ENCODE measurements at places on chromosomes 11 and 22.

GRCh38 chr11:127042445-127042844, 41.9 kb upstream of the KIRREL3 start:
- no peak for DNase-seq

DNA sequence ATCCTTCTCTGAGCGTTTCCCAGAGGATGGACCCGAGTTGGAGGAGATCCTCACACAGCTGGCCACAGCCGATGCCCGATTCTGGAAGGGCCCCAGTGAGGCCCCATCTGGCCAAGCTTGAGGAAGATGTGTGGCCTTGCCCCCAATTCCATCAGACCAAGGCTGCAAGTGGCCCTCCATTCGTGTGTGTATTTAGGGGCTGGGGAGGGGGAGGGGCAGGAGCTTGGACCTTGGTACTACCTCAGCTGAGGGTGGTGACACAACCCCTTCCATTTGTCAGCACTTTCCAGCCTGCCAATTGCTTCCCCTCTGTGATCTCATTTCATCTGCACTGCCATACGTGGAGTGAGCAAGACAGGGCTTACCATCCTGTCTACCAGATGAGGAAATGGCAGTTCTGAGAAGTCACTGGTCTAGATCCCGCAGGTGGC, 1.3 kb upstream of the BBS1 start:
- DNase-seq = no peak

GRCh38 chr22:21683401-21683811, 17.6 kb downstream of the PPIL2 start:
- DNase-seq = no peak

DNA sequence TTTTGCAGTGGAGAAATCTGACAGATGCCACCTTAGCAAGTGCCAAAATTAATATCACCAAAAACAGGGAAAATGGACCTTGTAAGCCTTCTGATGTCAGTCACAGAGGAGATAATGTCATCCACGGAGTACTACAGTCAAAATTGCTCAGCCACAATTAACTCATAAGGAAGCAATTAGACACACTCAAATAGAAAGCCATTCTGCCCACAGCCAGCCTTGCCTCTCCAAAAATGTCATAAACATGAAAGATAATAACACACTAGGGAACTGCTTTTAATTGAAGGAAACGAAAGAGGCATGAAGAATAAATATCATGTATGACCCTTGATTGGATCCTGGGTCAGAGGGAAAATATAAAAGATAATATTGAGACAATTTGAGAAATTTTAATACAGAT, 505.6 kb upstream of the API5 start:
- DNase-seq = no peak

DNA sequence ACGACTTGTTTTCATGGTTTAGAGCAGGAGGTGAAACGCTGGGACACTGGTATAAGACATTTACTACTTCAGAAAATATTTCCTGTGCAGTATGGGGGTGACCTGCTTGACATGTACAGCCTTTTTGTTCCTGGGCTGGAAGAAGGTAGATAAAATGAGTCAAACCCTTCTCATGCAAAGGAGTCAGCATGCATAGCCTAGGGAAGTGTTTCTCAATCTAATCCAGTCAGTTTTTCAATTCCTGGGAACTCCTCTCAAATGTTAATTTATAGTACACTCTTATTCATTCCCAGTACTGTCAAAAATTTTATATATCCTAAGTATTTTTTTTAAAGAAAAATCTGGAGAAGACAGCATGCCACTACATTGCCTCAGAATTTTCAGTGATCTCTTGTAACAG, 154.7 kb upstream of the GUCY1A2 start:
- DNase-seq = no peak

GRCh38 chr22:29936186-29936585, 53.2 kb downstream of the MTMR3 start:
- no peak for DNase-seq

GRCh38 chr11:115745066-115745465, 240.9 kb upstream of the CADM1 start:
- no peak for DNase-seq

DNA sequence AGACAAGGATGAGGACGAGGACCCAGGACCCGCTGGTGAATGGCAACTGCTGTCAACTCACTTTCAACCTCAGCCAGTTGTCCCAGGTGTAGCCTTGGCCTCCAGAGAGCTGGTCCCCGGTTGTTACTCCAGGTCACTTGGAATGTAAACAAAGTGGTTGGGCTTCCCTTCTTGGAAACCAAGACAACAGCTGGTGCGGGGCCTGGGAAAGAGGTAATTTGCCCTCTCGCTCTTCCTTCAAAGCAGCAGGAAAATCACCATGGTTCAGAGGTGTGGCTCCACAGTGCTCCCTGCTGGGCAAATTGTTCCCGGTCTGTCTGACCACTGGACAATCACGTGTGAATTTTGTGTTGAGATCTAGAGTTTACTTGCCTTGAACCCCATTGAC, 15.0 kb downstream of the SLC1A2 start:
- peak; percentile 40 for DNase-seq

DNA sequence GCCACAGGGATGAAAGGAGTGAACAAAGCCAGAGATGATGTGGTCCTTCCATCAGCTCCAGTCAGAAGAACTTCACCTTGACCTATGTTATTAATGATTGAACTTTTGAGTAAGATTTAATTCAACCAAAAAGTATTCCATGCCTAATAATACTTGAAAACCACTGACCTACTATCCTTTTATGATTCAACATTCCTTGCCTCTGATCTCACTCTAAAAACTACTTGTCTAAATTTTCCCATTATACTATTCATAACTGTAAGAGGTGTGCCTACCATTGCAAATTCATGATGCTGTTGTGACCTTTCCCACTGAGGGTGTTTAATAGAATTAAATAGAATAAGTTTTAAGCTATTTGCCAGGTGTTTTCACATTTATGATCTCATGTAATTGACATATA, 164.7 kb upstream of the GUCY1A2 start:
- DNase-seq = no peak

GRCh38 chr11:119538753-119539152, 115.8 kb upstream of the THY1 start:
- DNase-seq = no peak

DNA sequence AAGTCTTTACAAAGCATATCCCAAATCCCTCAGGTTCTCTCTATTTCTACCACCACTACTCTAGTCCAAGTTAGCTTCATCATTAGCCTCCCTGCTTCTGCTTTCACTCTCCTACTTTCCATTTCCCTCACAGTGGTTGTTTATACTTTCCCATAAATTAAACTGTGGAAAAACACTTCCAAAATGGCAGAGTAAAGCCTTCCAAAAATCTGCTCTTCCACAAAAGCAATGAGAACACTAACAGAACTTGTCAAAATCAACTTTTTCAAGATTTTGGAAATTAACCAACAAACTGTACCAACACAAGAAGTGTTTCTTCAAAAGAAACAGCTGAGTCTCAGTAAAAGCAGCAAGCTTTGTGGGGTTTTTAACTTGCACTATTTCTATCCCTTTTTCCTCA, 71.8 kb downstream of the TTC28 start:
- DNase-seq = no peak

GRCh38 chr11:134643115-134644012, 231.3 kb upstream of the B3GAT1 start:
- no peak for DNase-seq

- no peak for DNase-seq
These were observed 35.3 kb downstream of the EXPH5 start for GRCh38 chr11:108558222-108558621.

DNA sequence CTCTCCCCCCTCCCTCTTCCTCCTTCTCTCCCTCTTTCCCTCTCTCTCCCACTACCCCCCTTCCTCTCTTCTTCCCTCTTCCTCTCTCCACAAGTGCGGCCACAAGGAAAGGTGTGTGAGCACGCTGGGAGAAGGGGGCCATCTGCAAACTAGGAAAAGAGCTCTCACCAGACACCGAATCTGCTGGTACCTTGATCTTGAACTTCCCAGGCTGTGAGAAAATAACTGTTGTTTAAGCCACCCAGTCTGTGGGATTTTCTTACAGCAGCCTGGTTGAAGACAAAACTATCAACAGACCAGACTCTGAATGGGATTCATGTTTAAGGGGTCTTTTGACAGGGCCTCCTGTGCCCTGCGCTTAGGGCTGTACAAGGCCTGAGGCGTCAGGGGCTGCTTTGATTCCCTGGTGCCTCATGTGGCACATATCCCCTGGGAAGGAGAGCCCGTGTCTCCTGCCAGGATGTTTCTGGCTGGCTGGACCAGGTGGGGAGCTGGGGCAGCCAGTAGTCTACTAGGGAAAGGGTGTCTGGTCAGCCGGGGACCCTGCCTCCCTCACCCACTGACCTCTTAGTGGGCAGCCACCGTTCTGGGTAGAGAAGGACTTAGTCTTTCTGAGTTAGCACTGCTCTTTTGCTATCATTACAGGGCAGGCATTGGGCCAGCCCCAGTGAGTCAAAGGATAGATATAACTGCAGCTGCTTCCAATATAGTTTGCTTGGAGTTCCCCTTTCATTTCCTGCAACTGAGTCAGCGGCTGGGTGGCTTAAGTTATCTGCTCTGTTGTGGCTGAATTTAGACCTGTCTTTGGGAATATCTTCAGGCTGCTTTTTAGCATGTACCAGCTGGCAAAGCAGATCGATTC, 6.2 kb downstream of the PANX1 start:
- peak; percentile 20 for DNase-seq

DNA sequence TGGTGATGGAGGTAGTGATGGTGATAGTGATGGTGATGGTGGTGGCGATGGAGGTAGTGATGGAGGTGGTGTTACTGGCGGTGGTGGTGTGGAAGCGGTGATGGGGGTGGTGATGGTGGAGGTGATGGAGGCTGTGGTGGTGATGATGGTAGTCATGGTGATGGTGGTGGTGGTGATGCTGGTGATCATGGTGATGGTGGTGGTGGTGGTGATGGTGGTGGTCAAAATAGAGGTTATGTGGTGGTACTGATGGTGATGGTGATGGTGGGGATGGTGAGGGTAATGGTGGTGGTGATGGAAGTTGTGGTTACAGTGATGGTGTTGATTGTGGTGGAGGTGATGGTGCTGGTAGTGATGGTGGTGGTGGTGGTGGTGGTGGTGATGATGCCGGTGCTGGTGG, 199.2 kb downstream of the IGLL1 start:
- no peak for DNase-seq

- DNase-seq = no peak
These were observed 1654.6 kb upstream of the RAG2 start for GRCh38 chr11:38252620-38253019.

DNA sequence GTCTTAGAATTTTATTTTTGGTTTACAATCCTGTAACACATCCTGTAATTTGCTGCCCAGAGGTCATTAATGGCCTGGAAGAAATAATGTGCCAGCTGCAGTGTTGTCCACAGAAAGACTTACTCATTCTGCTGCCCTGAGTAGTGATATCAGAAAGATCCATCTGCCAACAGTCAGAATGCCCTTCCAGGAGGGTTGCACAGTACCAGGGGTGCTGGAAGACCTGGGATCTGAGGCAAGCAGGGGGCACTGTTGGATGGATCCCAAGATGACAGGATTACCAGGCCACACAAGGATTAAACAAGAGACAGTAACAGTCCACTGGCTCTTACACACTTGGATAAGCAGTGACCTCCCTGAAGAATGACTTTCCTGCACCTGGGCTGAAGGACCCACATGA, 93.8 kb upstream of the TOP3B start:
- DNase-seq = no peak

- DNase-seq = no peak
These were observed 607.9 kb downstream of the NTM start for GRCh38 chr11:131978351-131978750.

GRCh38 chr11:2296913-2297622, 4.7 kb downstream of the C11orf21 start:
- DNase-seq = no peak

DNA sequence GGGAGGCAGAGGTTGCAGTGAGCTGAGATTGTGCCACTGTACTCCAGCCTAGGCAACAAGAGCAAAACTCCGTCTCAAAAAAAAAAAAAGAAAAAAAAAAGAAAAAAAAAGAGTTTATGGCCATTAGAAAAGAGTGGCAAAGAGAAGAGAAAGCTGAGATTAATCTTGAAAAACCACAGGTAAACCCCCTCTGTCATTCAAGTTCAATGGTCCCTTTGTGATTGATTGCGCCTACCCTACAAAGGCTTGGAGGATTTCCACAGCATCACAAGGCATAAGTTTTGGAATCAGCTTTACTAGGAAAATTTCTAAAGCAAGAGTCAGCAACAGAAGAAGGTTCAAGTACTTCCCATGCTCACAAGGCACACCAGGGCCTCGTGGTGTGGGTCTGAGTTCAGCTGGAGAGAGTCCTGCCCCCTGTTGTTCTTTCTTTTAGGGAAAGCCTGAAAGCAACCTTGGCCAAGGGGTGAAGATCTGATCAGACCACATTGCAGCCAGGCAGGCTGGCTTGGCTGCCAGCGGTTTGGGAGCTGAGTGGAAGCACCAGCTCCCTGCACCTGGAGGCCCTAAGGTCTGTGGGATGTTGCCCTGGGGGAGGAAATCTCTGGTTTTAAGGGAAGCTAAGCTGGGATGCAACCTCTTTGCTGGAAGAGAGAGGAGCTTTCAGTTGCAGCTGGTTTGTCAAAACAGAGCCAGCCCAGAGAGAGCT, 41.8 kb downstream of the SLN start:
- no peak for DNase-seq

GRCh38 chr11:128294671-128295050, 292.7 kb downstream of the ETS1 start:
- no peak for DNase-seq

DNA sequence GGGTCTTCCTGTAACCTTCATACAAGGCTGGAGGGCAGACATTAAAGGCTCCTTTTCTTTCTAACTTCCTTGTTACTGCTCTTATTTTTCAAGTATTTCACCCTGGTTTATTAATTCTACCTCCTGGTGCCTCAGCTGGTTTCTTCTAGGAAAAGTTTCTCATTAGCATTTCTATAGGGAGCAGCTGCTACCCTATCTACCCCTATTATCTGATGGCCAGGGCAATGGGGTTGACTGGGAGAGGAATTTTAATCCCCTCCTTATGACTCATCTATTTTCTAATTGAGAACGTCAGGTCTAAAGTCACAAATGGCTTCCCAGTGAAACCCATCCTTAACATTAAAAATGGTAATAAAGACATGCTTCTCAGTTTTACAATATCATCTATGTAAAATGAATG, 5.0 kb downstream of the MAP6 start:
- DNase-seq = no peak

DNA sequence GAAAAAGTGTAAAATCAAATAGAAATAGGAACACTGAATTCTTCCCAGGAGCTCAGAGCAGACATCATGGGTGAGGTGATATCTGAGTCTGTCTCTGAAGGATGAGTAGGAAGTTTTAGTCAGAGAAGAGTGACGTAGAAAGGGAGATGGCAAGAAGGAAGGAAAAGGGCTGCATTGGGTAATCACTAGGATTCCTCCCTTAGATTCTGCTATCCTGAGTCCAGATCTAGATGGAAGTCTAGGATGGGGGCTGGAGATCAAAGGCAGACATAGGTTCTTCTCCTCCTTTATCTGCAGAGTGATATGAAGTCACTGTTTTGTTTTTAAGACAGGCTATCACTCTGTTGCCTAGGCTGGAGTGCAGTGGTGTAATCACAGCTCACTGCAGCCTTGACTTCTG, 30.4 kb downstream of the POU2F3 start:
- no peak for DNase-seq

GRCh38 chr11:5955586-5955985, 12.7 kb downstream of the OR56A5 start:
- no peak for DNase-seq

All from CD4-positive, alpha-beta T cell treated with Interleukin-17A for 4 hours (primary cell).